ENCODE measurements at places on chromosomes 16 and 17.

- DNase-seq, result no peak
Observed at GRCh38 chr16:56539656-56540055, 19.8 kb upstream of the BBS2 start.

GRCh38 chr17:14318109-14318917, 17.4 kb downstream of the HS3ST3B1 start:
- DNase-seq, result no peak

DNA sequence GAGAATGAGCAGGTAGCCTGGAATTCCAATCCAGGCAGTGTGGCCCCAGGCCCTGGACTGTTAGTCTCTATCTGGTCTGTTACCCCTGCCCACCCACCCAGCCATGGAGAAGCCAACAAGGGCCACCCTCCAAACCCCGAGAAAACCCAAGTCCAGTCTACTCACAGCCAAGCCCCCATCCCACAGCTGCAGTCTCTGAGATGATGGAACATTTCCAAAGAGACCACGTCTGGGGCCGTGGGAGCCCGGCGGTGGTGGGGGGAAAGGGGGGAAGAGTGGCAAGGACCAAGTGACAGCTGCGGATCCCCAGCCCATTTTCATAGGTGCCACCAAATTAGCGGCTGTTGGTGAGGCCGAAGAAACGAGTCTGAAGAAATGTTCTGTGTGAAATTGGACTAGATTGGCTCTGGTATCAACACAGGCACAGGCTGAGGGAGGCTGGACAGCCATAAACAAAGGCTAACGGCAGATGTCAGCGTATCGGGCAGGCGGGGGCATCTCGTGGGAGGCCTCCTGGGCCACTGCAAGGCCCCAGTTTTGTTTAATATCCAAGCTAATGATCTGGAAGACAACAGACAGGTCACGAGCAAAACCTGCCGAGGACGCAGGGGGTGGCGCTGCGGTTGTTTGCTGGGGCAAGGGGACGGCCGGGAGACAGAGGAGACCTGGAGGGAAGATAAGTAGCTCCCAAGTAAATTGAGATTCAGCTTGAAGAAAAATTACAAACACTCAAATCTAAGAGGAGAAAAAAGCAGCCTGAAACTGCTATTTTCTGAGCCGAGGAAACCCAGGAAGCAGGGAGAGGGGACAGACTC, 53.4 kb downstream of the RBFOX3 start:
- no peak for DNase-seq

DNA sequence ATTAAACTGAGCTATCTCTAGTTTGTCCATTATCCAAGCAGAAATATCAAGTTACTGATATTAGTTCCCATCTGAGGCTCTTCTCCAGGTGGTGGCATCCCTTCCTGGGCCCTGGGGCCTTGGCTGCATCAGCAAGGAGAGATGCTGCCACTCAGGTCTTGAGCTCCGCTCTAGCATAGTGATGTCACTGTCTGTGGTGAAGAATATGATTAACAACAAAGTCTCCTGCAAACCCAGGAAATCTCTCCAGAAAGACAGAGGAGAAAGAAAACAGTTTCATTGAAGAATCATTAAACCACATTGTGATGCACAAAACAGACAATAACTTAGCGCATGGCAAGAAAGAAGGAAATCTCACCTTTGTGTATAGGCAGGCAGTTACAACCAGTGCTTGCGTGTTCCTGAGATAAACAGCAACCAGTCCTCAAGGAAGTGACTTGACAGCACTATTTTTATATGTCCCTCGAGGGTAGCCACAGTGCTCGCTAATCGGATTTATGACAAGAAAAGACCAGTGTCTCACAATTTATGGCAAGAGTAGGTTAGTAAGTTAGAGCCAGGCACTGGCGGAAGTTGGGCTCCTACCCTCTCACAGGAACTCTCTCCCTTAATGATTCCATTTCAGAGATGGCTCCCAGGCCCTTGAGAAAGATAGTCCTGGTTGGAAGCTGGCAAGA, 151.1 kb downstream of the AHSP start:
- DNase-seq, result no peak

DNA sequence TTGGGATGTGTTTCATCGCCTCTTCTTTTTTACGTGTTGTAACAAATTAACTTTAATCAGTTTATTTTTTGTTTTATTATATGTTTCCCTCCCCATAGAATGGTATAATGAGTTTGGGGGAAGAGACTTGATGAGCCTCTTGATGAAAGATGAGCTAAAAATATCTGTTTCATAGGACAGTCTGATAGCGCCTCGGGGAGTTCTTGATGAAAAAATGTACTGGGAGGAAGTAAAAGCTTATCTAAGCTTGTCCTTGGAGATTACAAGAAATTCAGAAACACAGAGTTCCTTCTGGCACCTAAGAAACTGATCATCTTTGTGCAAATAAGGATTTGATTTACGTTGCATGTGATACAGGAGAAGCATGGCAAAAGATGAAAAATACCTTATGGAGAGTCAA, 350.2 kb upstream of the CDH8 start:
- DNase-seq, result no peak

DNA sequence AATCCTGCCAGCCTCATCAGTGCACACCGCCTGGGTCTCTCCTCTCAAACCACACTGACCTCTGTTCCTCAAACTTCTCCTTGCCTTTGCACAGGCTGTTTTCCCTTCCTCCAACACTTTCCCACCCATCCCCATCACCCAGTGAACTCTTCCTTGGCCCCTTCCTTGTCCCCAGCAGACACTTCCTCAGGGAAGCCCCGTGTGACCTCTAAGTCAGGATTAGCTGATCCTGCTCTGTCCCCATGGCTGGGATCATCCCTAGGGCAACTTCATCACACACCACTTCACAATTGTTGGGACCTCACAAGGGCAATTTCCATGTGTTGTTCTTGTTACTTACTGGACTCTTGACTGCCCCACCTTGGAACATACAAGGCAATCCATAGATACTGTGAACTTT, 67.8 kb downstream of the WSB1 start:
- DNase-seq, result no peak

GRCh38 chr17:31875081-31875480, 16.0 kb upstream of the COPRS start:
- DNase-seq, result no peak

GRCh38 chr16:64910356-64910755, 211.5 kb downstream of the CDH11 start:
- no peak for DNase-seq

- peak; percentile 4 for DNase-seq
Observed at GRCh38 chr17:58156839-58157803, 8.9 kb downstream of the OR4D1 start.

GRCh38 chr17:50452630-50453300, 15.9 kb downstream of the CHAD start:
- DNase-seq, result no peak

DNA sequence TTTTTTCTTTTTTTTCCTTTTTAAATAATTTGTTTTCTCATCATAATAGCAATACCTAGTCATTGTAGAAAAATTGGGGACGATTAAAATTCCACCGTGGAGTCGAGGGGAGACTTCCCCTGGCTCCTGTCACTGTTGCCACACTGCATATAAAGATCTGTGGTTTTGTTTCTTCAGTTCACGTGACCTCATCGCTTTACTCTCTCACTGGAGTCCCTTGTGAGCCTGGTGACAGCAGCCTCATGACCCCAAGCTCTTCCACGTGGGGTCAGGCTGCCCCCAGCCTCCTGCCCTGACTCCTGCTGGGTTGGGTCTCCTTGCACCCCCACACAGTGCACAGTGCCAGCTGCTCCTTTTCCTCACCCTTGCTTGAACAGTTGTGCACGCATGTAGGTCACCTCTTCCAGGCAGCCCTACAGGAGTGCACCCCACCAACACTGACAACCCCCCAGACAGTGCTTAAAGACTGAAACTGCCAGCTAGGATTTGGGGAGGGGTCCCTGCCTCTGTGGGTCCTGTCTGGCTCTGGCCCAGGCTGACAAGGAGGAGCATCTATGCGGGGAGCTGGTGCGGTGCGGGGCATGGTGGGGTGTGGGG, 7.3 kb upstream of the METRNL start:
- no peak for DNase-seq

DNA sequence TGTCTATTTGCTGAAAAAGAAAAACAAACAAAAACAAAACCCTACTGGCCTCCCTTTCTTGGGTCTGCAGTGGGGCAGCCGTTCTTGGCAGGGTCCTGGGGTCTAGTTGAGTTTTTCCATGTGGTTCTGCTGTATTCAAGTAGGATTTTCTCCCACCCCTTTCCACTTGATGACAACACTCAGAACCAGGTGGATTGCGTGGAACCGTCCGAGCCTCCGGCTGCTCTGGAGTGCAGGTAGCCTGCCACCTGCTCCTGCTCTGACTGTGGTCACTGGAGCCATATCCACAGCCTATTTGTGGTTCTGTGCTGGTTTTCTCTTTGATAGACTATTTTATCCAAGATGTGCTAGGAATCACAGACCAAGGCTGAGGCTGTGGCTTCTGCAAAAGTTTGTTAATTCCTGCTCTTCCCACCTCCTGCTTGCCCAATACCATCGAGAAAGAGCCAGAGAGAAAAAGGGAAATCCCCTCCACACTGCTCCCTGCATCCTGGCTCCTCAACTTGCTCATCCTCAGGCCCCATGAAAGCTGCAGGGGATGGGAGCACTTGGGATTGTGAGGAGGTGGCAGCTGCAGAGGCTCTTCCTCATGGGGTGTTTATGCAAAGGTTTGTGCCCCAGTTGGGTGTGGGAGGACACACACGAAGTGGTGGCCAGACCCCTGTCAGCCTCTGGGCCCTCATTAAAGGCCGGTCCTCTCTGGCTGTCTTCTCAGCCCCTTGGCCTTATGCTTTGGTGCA, 377.8 kb upstream of the TNRC6C start:
- no peak for DNase-seq

DNA sequence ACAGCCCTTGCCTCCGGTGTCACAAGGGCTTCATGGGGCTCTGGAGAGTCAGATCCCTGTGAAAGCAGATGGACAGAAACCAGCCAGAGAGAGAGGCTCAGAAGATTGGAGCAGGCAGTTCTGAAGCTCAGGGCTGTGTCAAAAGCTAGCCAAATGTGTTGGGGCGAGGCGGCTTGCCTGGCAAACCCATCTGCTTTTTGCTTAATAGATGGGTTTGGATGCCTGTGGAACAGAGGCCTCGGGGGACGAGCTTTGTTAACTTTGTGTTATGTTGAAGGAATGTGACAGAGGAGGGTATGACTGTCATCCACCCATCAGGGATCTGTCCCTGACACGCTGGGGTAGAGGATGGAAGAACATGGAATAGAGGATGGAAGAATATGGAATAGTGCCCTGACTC, 21.0 kb upstream of the SLC12A3 start:
- DNase-seq, result no peak
